ENCODE measurements at places on chromosomes 5 and 9.

- no peak for DNase-seq
Measured at GRCh38 chr9:126515873-126516505, 97.7 kb upstream of the LMX1B start.

GRCh38 chr9:122216798-122217418 is 11.8 kb downstream of the LHX6 start:
- DNase-seq = no peak

GRCh38 chr5:152329207-152329606 is 75.9 kb downstream of the NMUR2 start:
- no peak for DNase-seq

- no peak for DNase-seq
Measured at GRCh38 chr9:101242651-101243050, 142.2 kb downstream of the BAAT start.

GRCh38 chr5:158233735-158234322 is 374.9 kb upstream of the CLINT1 start:
- no peak for DNase-seq

DNA sequence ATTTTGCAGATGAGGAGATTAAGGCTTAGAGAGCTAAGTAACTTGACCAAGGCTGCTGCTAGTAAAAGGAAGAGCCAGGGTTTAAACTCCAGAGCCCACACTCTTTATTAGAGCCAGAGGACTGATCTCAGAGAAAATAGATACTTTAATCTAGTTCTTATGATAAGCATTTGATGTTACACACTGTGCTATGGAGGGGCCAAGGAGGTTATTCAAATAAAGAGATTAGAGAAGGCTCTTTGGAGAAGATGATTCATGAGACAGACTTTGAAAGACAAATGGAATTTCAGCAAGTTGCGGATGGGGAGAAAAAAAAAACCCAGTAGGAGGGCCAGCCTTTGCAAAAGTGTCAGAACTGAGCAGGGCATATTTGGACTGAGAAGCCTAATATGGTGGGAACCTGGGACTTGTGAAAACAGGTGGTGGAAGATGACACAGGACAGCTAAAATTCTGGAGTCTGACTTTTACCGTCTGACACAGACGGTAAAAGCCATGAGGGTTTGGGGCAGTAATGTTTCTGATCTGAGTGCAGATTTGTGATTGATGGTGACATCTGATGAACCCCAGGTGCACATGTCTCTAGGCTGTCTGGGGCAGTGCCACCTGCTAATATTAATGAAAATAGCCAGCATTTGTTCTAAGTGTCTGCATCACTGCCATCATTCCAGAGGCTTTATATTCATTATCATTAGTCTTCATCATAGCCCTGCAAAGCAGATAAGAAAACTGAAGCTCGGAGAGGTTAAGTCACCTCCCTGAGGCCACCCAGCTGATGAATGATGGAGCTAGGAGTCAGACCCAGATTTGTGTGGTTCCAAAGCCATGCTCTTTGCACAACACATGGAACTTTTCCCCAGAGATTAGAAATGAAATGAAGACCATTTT is 65.3 kb upstream of the CXCL14 start:
- no peak for DNase-seq

DNA sequence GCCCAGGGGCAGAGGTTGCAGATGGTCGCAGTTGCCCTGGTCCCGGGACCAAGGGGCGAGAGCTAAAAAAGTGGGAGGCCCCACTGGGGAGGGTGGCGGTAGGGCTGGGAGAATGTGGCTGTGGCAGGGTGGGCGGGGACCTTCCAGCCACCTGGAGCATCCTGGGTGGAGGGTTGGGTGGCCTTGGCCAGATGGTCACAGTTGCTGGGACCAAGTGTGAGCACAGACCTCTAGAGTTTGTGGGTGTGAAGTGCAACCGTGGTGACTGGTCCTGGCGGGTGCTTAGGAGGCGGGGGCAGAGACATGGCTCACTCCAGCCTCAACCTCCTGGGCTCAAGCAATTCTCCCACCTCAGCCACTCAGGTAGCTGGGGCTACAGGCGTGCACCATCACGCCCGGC is 5.7 kb upstream of the TRAF2 start:
- no peak for DNase-seq

DNA sequence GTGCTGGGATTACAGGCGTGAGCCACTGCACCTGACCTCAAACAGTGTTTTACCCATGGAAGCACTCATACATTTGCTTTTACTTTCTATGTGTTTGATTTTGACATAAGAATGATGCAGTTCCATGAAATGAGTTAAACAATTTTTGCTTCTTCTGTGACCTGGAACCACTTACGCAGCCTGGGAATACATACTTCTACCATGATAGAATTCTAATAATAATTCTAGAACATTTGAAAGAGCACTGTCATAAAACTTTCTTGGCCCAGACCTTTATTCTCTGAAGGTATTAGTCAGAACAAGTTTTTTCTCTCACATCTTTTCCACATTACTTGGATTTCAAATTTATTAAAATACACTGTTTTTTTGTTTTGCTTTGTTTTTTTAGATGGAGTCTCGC is 25.3 kb upstream of the COL5A1 start:
- no peak for DNase-seq

- DNase-seq = no peak
Measured at GRCh38 chr9:134251296-134252069, 74.8 kb upstream of the RXRA start.

- no peak for DNase-seq
Measured at GRCh38 chr5:126280343-126280742, 142.9 kb upstream of the GRAMD2B start.

DNA sequence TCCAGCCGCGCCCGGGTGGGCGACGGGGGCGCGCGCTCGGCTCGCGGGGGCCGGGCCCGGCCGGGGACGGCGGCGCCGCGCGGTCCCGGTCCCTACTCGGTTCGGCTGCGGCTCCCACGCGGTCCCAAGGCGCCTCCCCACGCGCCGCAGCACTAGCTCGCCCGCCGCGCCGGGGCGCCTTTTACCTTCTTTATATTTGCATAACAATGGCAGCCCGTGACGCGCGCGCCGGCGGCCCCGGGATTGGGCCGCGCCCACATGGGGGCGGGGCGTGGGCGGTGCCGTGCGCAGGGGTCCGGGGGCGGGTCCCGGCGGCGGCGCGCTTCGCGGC is at the start of gene NRARP:
TSS of gene NRARP (minus strand) at position 154 of the 331 bp plus-strand sequence. CDS start 343 bp downstream, outside the sequence.
- DNase-seq = peak; percentile 85

- DNase-seq = no peak
Measured at GRCh38 chr5:6638236-6638635, 5.0 kb downstream of the SRD5A1 start.

Measured in stimulated activated CD8-positive, alpha-beta memory T cell treated with anti-CD3 and anti-CD28 coated beads, Interleukin-15, amount 100 ng/mL, for 4 hours (primary cell).